ENCODE measurements at places on chromosomes 6 and 20.

GRCh38 chr20:3932681-3933080 lies 43.5 kb downstream of the PANK2 start:
- no peak for DNase-seq

DNA sequence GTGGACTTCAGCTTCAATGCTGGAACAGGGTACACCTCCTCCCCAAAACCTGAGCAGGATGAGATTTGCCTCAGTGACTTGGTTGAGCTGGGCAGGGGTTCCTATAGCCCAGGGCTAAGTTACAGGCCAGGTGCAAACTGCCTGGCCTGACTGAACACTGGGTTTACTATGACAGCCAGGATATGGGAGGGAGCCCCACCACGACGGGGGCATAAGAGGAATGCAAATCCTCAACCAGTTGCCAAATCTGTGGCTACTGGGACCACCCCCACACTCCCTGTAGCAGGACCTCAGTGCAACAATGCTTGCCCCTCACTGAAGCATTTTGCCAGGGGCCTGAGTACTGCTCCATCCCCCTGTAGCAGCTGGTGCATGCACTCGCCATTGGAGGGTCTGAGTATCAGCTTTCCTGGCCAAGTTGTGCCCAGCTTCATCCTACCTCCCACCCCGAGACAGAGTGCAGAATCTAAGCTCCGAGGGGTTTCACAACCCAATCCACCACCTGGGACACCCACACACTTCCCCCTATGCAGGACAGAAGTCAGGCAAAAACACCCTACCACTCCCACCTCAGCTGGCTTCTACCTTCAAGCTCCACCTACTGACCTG lies 27.6 kb downstream of the TREML4 start:
- no peak for DNase-seq

- no peak for DNase-seq
These were observed 140.2 kb upstream of the AHI1 start for GRCh38 chr6:135637701-135638100.

DNA sequence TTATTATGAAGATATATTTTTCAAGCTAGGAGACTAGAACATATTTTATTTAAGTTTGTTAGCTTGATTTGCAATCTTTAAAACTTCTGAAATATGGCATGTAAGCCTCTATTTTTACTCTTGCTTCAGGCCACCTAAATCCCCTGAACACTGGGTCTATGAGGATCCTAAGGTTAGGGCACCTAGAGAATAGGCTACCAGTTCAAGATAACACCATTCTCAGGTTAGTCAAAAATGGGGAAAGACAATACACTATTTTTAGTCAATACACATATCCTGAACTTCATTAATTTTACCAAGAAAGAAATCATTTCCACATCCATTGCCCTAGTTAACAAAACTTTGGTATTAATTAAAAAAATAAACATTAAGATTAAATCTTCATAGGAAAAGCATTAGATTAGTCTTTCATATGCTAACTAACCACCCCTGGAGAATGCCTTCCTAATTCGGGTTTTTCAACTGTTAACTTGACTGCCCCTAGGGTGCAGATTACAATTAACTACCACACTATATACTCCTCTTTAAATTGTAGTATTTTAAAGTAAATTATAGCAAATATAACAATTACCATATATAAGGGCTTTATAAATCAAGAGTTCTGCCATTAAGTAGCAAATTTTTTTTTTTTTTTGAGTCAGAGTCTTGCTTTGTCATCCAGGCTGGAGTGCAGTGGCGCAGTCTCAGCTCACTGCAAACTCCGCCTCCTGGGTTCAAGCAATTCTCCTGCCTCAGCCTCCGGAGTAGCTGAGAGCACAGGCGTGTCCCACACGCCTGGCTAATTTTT lies 6.7 kb upstream of the HSF2 start:
- DNase-seq = no peak

GRCh38 chr6:3283241-3283640 lies 24.5 kb downstream of the PSMG4 start:
- DNase-seq = no peak

DNA sequence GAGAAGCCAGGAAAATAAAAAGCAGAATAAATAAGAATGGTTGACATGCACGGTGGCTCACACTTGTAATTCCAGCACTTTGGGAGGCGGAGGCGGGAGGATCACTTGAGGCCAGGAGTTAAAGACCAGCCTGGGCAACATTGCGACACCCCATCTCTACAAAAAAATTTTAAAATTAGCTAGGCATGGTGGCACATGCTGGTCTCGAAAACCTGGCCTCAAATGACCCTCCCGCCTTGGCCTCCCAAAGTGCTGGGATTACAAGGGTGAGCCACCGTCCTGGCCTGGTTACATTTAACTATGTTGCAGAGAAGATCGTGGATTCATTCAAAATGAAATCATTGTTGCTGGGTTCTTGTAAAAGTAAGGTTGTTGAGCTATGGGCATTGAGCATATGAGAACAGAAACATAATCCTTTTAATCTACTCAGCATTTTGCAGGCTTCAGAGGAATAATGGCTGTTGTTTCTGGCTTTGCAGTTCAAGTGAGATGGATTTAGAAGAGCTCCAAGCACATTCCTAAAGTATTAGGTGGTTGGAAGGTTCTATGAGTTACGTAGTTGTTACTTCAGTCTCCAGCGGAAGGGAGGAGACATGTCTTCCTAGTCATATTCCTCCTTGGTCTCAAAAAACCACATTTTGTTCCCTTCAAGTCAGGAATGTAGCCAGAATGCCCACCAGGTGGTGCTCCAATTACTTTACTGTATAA lies 45.6 kb upstream of the RAB23 start:
- no peak for DNase-seq

DNA sequence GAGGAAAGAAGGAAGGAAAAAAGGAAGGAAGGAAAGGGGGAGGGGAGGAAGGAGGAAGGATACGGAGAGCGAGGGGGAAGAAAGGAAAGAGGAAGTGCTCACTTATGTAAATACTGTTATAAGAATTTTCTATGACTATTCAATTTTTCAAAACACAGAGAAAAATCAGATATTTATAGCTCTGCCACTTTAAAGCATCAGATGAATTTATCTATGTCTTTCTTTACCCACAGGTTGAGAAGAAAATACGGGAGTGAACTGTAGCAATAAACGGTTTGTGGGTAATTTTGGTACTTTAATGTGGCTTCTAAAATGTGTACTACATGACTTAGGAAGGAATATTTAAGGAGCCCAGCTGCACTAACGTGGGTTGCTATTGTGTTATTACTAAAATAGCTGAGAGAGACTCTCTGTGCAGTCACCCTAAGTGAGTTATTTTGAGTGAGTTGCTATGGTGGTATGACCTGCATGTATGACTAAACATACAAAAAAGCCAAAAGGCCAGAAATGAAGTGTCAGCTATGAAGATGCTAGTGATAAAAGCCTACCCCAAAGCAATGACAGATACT lies 225.5 kb downstream of the SOD2 start:
- no peak for DNase-seq

GRCh38 chr20:17992847-17993513 lies 24.2 kb downstream of the MGME1 start:
- DNase-seq = peak; percentile 8

DNA sequence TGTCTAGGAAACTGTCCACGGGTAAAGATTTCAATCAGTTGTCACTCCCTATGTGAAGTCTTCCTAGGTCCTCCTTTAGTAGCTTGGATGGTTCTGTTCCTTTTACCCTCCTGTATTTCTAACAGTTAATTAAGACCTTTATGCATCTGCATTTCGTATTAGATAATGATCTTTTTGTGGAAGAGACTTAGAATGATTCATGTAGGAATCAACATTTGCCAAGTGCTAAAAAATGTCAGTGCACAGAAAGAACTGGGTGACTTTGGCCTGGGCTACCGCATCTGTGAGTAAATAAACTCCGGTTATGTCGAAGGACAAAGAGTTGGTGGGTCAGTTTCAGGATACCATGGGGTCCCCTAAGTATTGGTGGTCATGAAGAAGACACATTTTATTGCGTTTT lies 918.0 kb downstream of the TFAP2A start:
- DNase-seq = no peak

DNA sequence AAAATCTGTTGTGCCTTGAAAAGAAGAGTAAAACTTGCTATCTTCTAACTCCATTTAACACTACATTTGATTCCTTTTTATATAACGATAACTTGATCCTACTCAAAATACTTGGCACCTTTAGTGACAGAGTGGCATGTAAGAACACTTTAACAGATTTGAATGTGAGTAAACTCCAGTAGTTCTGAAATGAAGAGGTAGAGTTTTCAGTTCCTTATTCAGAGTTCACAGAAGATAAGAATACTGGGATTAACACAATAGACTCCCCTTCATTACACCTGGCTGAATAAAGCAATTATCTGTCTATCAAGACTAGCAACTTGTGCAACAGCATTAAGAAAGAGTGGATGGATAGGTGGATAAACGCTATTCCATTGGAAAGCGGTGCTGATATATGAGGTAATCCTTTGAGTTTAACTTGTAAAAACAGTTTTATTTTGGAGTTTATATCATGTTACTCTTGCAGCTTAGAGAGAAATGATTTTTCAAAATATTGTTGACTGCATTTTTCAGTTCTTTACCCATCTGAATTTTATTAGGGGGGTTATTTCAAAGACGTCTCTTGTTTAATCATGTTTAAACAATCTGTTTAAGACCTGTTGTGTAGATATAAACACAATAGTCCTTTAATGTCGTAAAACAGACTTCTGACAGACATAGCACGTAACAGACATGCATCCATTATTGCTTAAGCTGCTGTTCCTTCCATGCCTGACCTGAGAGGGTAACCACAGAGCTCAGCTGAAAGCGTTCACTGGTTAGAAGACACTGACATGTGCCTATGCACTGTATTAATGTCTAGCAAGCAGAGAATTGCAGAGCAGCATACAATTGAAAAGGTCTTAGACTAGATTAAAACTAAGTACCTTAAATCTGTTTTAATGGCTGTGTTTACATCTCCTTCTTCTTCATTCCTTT lies 102.4 kb upstream of the SUPT3H start:
- DNase-seq = no peak

GRCh38 chr6:26056583-26057350 lies 30.5 kb upstream of the HFE start:
- DNase-seq = no peak

GRCh38 chr6:41371992-41372831 lies 36.8 kb downstream of the NCR2 start:
- no peak for DNase-seq

DNA sequence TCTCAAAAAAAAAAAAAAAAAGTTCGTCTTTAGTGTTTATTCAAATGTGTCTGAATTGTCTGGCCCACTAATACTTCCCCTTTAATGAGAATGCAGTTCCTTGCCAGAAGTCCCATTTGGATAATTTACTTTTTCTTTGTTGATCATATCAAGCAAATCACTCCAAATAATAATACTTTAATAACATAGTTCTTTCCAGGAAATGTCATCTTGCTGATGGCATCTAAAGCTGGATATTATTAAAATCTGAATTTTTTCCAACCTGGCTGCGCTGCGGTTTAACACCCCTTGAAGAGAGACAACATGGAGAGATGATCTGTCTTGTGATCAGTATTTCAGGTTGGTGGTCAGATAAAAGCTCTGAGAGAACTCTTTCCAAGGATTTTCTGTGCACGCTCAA lies 111.2 kb upstream of the CNKSR3 start:
- DNase-seq = no peak

DNA sequence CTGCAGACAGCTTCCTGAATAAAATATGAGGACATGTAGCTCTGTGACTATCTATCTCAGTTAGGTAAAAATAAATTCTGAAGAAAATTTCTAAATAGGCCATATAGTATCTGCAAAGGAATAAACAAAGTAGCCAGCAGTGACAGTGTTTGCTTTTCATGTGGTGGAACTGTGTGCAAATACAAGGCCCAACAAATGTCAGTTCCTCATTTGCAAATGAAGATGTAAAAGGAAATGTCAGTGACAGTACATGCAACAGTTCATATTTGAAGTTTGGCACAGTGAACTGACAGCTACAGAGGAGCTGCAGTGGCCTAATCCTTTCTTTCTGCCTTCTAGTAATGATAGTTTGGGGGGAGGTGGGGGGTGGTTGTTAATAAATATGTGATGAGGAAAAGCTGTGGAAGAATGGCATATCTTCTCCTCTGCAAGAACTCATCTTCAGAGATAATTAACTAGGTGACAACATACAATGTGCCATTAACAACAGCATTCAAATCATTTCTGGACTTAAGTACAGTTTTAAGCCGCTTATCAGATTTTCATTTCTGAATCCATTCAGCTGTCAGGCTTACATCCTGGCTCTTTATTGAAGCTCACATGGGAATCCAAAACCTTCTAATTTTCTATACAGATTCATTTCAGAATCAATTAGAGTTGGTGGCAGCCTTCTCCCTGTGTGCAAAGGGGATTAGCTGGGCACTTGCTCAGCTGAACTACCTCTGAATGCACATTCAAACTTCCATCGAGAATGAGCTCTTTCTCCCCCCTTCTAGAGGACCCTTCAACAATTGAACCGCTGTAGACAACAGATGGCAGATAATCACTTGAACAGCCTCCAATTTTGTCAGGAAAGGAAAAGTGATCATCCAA lies 1059.0 kb upstream of the EPHA7 start:
- peak; percentile 78 for DNase-seq

- DNase-seq = peak; percentile 19
These were observed 323.9 kb downstream of the ZFAND3 start for GRCh38 chr6:38143191-38144150.

DNA sequence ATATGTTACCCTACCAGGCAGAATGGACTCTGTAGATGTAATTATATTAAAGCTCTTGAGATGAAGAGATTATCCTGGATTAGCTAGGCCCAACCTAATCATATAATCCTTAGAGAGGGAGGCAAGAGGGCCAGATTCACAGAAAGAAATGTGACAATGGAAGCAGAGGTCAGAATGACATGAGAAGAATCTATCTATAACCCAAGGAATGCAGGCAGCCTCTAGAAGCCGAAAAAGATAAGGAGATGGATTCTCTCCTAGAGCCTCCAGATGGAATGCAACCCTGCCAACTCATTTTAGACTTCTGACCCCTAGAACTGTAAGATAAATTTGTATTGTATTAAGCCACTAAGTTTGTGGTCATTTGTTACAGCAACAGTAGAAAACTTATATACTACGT lies 12.3 kb downstream of the PXT1 start:
- no peak for DNase-seq

- DNase-seq = no peak
These were observed 21.9 kb upstream of the RREB1 start for GRCh38 chr6:7085911-7086310.

DNA sequence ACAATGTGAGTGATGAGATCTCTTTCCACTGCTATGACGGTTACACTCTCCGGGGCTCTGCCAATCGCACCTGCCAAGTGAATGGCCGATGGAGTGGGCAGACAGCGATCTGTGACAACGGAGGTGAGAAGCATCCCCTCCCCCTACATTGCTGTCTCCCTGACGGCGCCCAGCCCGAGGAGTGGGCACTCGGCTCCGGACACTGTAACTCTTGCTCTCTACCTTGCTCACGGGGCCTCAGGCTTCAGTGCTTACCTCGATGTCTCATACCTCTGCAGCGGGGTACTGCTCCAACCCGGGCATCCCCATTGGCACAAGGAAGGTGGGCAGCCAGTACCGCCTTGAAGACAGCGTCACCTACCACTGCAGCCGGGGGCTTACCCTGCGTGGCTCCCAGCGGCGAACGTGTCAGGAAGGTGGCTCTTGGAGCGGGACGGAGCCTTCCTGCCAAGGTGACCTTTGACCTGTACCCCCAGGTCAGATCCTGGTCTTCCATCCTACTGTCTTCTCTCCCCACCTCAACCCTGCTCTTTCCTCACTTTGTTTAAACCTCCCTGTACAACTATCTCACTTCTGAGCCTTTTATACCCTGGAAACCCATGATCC lies 1.3 kb downstream of the CFB start:
- no peak for DNase-seq
